Sigmoid colon (tissue), 7 donors: ENCODE measurements at places on chromosomes 2 and 18. TPM values are rescaled to one million over a fixed set of nuclear protein-coding genes. Genes with fewer than 3 reads are reported as not detected.

GRCh38 chr18:28514699-28515098 lies 337.8 kb upstream of the CDH2 start:
- H3K27me3 ChIP-seq = no peaks in the 10 kb centered on the region
- no peak for DNase-seq
- H3K4me1 ChIP-seq = no peaks in the 10 kb centered on the region
- H3K36me3 ChIP-seq = no peaks in the 10 kb centered on the region
- H3K4me3 ChIP-seq = no peak overlapping the region

GALNT13 gene
- 0.82 TPM for total RNA-seq

GRCh38 chr2:209763106-209763505 lies 8.5 kb upstream of the UNC80 start:
- no peaks in the 10 kb centered on the region for H3K27me3 ChIP-seq
- no peak for DNase-seq
- no peak overlapping the region for H3K27ac ChIP-seq
- no peak overlapping the region for H3K4me3 ChIP-seq
- no peaks in the 10 kb centered on the region for H3K4me1 ChIP-seq

GRCh38 chr18:49921318-49921985 lies 108.1 kb upstream of the ACAA2 start:
- no peaks in the 10 kb centered on the region for H3K36me3 ChIP-seq
- H3K27ac ChIP-seq = no peak overlapping the region
- H3K27me3 ChIP-seq = no peaks in the 10 kb centered on the region

GRCh38 chr2:130389358-130389757 lies 33.5 kb downstream of the PTPN18 start:
- H3K4me1 ChIP-seq = peaks cover 20% of the 10 kb centered on the region
- H3K36me3 ChIP-seq = no peaks in the 10 kb centered on the region
- H3K27me3 ChIP-seq = no peaks in the 10 kb centered on the region
- no peak overlapping the region for H3K27ac ChIP-seq
- H3K4me3 ChIP-seq = no peak overlapping the region

PLGLB1 gene
- 9.3 TPM for total RNA-seq

- H3K27ac ChIP-seq = no peak overlapping the region
- H3K36me3 ChIP-seq = no peaks in the 10 kb centered on the region
- H3K27me3 ChIP-seq = no peaks in the 10 kb centered on the region
- no peak for DNase-seq
- H3K4me1 ChIP-seq = no peaks in the 10 kb centered on the region
- H3K4me3 ChIP-seq = no peak overlapping the region
Measured at GRCh38 chr18:34281290-34281689, 56.6 kb upstream of the NOL4 start.

- no peaks in the 10 kb centered on the region for H3K36me3 ChIP-seq
- no peaks in the 10 kb centered on the region for H3K4me1 ChIP-seq
- no peak overlapping the region for H3K27ac ChIP-seq
- no peak for DNase-seq
Measured at GRCh38 chr2:54107455-54107764, 8.0 kb upstream of the ACYP2 start.

GRCh38 chr2:84925724-84926376 lies 20.4 kb downstream of the TMSB10 start:
- peaks cover 22% of the 10 kb centered on the region for H3K4me1 ChIP-seq
- peak; percentile 95 for DNase-seq
- peak overlapping the region; percentile 30 for H3K4me3 ChIP-seq
- no peaks in the 10 kb centered on the region for H3K27me3 ChIP-seq

DNA sequence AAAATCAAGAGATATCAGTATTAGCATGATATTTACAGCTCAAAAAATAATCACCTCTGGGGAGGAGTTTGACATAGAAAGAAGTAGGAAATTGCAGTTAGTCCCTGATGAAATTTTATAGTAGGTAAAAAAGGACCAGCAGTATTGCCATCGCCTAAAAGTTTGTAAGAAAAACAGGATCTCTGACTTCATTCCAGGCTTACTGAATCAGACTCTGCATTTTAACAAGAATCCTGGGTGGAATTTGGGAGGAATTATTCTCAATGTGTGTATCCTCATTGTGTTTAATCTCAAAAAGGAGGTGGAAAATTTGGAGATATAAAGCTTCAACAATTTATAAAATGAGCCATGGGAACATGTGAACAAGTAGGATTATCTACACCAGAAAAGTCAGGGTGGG lies 31.2 kb upstream of the STAT1 start:
- H3K4me1 ChIP-seq = no peaks in the 10 kb centered on the region
- DNase-seq = no peak
- no peak overlapping the region for H3K27ac ChIP-seq

DNA sequence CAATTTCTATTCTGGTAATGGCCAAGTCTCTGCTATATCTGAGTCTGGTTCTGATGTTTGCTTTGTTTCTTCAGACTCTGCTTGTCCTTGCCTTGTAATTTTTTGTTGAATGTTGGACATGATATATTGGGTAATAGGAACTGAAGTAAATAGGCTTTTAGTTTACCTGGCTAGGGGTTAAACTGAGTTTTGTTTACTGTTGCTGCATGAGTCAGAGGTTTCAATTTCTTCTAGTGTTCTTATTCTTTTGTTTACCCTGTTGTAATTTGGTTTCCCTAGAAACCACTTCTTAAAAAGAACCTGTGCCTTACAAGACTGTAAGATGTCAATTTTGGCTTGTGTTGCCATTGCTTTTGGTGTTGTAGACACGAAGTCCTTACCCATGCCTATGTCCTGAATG lies 285.0 kb upstream of the KCNH7 start:
- peaks cover 4% of the 10 kb centered on the region for H3K4me1 ChIP-seq
- H3K4me3 ChIP-seq = no peak overlapping the region
- H3K36me3 ChIP-seq = no peaks in the 10 kb centered on the region
- DNase-seq = no peak

HRH4 gene
- not detected for total RNA-seq

GRCh38 chr2:21007129-21008013 lies 36.5 kb downstream of the APOB start:
- H3K27ac ChIP-seq = no peak overlapping the region
- no peaks in the 10 kb centered on the region for H3K36me3 ChIP-seq
- peaks cover 12% of the 10 kb centered on the region for H3K4me1 ChIP-seq
- no peak for DNase-seq
- H3K4me3 ChIP-seq = no peak overlapping the region

INHA gene
- not detected for total RNA-seq

DNA sequence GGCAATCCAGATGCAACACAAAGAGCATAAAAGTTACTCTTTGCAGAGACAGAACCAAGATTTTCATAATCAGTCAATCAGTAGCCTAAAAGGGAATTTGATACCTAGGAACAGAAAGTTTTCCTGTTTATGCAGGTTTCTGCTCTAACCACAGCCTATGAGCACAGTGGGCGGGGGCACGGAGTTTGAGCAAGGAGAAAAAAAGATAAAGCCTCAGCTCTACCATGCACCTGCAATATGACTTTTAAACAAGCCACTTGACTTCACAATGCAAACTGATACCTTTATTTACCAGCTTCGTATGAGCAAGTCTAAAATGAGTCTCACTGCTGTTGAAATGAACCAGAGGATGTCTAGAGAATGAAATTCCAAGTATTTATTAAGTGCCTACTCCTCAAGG lies 5.6 kb upstream of the LRATD1 start:
- no peak overlapping the region for H3K4me3 ChIP-seq
- no peaks in the 10 kb centered on the region for H3K36me3 ChIP-seq
- no peak overlapping the region for H3K27ac ChIP-seq

DNA sequence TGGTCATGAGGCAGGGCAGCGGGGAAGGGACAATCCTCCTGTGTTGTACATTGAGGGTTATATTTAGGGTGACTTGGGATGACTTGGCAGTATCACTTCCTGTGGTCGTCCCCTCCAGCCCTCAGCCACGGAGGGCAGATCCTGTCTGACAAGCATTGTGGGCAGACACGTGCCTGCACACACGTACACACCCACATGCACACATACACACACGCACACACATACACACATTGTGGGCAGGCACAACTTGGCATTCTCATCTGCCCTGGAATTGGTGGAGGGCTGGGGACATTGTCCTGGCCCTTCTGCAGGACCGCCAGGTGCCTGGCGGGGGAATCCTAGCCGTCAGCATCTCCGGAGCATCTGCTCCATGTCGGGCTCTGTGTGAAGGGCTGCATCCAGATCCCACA lies 47.6 kb downstream of the ODC1 start:
- H3K4me1 ChIP-seq = peaks cover 39% of the 10 kb centered on the region
- no peaks in the 10 kb centered on the region for H3K36me3 ChIP-seq
- H3K27ac ChIP-seq = peak overlapping the region; percentile 86

PLEK gene
- 5.8 TPM for total RNA-seq

DNA sequence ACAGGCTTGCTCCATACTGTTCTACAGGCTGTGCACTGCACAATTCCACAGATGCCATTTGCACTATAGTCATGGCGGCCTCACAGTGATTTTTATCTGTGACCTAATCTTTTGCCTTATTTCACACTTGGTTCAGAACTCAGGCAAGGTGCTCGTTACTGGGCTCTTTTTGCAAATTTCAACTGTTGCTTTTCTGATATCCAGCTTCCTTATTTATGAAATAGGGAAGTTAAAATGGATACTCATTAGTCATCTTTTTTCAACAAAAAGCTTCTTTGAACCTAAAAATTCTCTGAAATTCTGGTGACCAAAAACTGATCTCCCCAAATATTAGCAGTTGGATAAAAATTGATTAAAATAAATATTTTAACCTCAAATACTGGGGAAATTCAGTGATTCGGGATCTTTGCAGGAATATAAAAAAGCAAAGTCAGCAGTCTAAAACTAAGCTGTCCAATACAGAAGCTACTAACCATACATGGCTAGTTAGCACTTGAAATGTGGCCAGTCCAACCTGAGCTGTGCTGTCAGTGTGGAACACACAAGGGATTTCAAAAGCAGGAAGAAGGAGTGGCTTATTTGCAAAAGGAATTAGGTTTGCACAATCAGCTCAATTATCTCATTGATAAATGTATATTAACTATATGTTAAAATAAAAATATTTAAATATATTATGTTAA lies 134.4 kb downstream of the COL4A4 start:
- no peaks in the 10 kb centered on the region for H3K27me3 ChIP-seq
- DNase-seq = no peak
- H3K4me1 ChIP-seq = peaks cover 9% of the 10 kb centered on the region
- H3K27ac ChIP-seq = no peak overlapping the region
- no peak overlapping the region for H3K4me3 ChIP-seq
- H3K36me3 ChIP-seq = no peaks in the 10 kb centered on the region

GRCh38 chr18:52054324-52054723 lies 285.7 kb upstream of the DCC start:
- no peak overlapping the region for H3K27ac ChIP-seq
- DNase-seq = no peak
- no peaks in the 10 kb centered on the region for H3K4me1 ChIP-seq

GPR35 gene
- 1.3 TPM for total RNA-seq

VSNL1 gene
- total RNA-seq = 0.36 TPM

DNA sequence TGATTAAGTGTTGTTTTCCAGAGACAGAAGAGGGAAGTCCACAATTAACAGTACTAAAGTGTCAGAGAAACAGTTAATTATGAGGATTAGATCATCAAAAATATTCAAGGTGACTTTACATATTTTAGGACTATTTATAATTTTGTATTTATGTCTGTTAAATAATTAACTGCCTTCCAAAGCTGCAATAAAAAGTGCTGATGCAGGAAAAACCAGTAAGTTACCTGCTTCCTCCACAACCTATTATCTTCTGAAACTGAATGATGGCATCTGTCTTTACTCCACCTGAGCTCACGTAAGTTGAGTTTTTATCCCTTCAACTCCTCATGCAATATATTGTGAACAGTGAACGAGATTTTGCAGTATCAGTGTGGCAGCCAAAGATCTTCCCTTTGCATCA lies 570.7 kb downstream of the THSD7B start:
- H3K27ac ChIP-seq = no peak overlapping the region
- no peak for DNase-seq
- H3K36me3 ChIP-seq = no peaks in the 10 kb centered on the region

- no peaks in the 10 kb centered on the region for H3K36me3 ChIP-seq
- no peak for DNase-seq
- H3K4me1 ChIP-seq = peaks cover 28% of the 10 kb centered on the region
- peak overlapping the region; percentile 53 for H3K27ac ChIP-seq
Measured at GRCh38 chr2:164793529-164793928, 48.1 kb downstream of the COBLL1 start.

GRCh38 chr18:46264255-46264654 lies 160.1 kb downstream of the HAUS1 start:
- no peaks in the 10 kb centered on the region for H3K27me3 ChIP-seq
- H3K4me1 ChIP-seq = no peaks in the 10 kb centered on the region
- no peak for DNase-seq
- H3K4me3 ChIP-seq = no peak overlapping the region
- H3K36me3 ChIP-seq = no peaks in the 10 kb centered on the region

PAIP2B gene
- 8.0 TPM for total RNA-seq

PARD3B gene
- 42.5 TPM for total RNA-seq

DNA sequence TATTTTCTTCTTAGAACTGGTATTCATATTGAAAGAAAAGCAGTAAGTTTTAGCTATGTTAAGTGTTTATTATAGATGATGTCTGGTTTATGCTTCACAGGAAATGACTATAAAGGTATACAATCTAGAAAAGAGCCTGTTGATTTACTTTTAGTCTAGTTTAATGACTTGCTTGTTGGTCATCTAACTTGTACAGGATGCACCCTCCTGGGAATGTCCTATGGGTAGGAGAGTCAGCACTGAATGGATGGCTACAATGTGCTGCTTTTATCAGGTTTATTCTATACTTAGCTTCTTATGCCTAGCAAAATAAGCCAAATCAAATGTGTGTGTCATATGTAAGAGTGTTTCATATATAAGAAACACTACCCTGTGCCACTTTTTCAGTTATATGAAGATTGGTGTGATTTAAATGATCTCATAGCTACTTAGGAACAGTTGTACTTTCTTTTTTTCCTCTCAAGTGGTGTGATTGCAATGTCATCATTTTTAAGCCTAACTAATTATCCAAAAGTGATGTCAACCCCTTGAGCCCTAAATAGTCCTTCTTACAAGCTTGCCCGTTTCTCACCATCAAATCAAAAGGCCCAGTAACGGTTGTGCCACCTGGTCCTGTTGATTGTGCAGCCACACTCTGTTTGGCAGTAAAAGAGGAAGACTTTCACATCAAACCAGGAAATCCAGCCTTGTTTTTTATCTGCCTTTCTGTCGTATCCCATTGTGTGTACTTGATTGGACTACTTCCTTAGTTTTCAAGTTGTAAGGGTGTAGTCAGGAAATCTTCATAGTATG lies 176.0 kb downstream of the DIS3L2 start:
- no peak overlapping the region for H3K27ac ChIP-seq
- no peak overlapping the region for H3K4me3 ChIP-seq
- no peaks in the 10 kb centered on the region for H3K27me3 ChIP-seq
- H3K36me3 ChIP-seq = no peaks in the 10 kb centered on the region
- DNase-seq = no peak

- no peak overlapping the region for H3K4me3 ChIP-seq
- no peak overlapping the region for H3K27ac ChIP-seq
- no peaks in the 10 kb centered on the region for H3K36me3 ChIP-seq
- DNase-seq = no peak
Measured at GRCh38 chr2:51105811-51106210, 73.9 kb upstream of the NRXN1 start.

- no peaks in the 10 kb centered on the region for H3K4me1 ChIP-seq
- no peaks in the 10 kb centered on the region for H3K36me3 ChIP-seq
- no peak overlapping the region for H3K27ac ChIP-seq
- H3K4me3 ChIP-seq = no peak overlapping the region
- H3K27me3 ChIP-seq = no peaks in the 10 kb centered on the region
Measured at GRCh38 chr2:167196461-167197252, 308.4 kb downstream of the XIRP2 start.
